Daoy (cell line): ENCODE measurements at places on chromosomes 16 and 17. TPM values are rescaled to one million over a fixed set of nuclear protein-coding genes. Genes with fewer than 3 reads are reported as not detected.
A peak's percentile ranks its signal among the peaks of the same experiment; 100 is the strongest.

Gene ANKFN1
- total RNA-seq: not detected in 2 replicates

Gene ABCC12
- total RNA-seq: not detected in 2 replicates

Gene TVP23A
- not detected in 2 replicates for total RNA-seq

Gene ARL4D
- 7.0 and 12.8 TPM in 2 replicates for total RNA-seq

Gene CD300H
- total RNA-seq: not detected in 2 replicates

Gene NLGN2
- total RNA-seq: 1.4 and 1.9 TPM in 2 replicates

Gene CNTROB
- total RNA-seq: 14.9 and 22.0 TPM in 2 replicates

Gene KRTAP1-5
- total RNA-seq: not detected in 2 replicates

GRCh38 chr16:69929480-69929879 lies 21.7 kb upstream of the CLEC18A start:
- DNase-seq: no peak

GRCh38 chr16:54431997-54432896 lies 145.7 kb upstream of the IRX3 start:
- no peak for DNase-seq

DNA sequence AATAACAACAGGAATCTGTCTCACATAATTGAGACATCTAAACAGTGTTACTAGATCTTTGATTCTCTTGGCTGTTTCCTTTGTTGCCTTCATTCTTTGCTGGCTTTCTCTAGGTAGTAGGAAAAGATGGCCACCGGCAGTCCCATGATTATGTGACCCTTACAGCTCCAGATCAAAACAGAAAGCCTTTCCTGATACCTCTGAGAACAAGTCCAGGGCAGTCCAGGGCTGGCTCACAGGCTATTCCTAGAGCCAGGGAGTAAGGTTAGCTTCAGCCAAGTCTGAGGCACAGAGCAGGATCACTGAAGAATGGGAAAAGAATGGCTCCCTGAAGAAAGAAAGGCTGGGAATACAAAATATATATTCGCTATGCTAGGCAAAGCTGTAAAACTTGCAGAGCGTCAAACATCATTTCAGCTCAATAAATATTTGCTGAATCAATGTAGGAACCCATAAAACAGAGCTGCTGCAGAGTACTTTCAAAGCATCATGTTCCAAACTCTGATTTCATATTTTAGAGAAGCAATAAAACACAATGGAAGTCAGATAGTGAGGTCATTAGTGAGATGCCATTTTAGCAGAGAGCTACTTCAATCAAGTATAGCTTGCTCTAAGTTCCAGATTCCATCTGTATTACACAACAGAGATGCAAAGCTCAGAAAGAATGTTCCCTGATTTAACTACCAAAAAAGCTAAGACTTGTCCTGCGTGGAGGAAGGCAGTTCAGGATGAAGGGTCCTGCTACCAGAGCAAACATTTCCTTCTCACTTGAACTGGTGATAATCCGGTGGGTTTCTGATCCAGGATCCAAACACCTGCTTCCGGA lies 23.4 kb downstream of the ADAT1 start:
- no peak for DNase-seq

- peak; percentile 43 for DNase-seq
Observed at GRCh38 chr17:61492759-61493526, 40.7 kb downstream of the TBX4 start.

GRCh38 chr16:90053902-90054500 lies 23.1 kb downstream of the PRDM7 start:
- DNase-seq: no peak

DNA sequence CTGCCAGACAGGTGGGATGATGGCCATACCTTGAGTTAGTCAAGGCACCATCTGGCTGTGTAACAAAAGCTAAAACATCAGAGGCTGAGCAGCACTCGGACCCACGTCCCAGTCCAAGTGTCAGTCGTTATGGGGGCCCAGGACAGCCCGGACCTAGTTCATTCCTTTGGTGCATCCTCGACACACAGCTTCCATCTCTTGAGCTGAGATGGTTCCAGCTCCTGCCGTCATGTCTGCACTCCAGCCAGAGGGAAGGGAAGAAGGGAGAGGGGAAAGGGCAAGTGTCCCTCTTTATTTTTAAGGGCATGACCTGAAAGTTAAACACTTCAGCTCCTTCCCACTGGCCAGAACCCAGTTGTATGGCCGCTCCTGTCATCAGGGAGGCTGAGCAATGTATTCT lies 218.0 kb downstream of the SEC14L1 start:
- DNase-seq: no peak

DNA sequence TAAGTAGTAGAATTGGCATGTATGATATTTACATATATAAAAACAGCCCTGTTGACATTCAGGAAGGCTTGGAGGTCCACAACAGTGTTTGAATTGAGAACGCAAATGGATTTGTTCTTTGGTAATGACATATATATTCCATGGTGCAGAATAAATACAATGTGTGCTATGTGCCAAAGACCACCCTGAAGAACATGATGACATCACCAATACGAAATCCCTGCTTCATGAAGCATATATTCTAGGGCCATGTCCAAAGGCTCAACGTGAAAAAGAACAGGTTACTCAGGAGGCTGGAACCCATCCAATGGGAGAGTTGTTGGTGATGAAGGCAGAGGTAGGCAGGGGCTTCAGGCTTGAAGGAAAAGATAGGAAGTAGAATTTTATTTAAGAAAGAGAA lies 423.9 kb upstream of the MAF start:
- no peak for DNase-seq

- DNase-seq: no peak
Observed at GRCh38 chr17:3801792-3802191, 804 bp upstream of the ITGAE start.

DNA sequence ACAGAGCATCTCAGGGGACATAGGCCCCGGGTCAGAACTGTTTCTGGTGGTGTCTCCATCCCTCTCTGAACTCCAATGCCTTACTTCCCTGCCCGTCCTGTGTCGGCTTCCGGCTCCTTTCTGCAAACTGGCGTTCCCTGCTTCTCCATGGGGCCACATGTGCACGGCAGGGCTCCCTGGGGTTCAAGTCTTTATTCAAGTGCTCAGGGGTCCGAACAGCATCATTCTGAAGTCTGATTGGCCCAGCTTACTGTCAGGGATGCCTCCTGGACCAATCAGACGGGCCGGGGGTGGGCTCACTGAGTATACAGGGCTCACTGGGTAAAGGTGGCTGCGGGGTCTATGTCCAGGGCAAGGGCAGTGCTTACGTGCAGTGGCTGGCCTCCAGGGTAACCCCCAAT lies 17.1 kb downstream of the C16orf82 start:
- no peak for DNase-seq

GRCh38 chr17:74785096-74785980 lies 9.2 kb upstream of the NAT9 start:
- DNase-seq: no peak

DNA sequence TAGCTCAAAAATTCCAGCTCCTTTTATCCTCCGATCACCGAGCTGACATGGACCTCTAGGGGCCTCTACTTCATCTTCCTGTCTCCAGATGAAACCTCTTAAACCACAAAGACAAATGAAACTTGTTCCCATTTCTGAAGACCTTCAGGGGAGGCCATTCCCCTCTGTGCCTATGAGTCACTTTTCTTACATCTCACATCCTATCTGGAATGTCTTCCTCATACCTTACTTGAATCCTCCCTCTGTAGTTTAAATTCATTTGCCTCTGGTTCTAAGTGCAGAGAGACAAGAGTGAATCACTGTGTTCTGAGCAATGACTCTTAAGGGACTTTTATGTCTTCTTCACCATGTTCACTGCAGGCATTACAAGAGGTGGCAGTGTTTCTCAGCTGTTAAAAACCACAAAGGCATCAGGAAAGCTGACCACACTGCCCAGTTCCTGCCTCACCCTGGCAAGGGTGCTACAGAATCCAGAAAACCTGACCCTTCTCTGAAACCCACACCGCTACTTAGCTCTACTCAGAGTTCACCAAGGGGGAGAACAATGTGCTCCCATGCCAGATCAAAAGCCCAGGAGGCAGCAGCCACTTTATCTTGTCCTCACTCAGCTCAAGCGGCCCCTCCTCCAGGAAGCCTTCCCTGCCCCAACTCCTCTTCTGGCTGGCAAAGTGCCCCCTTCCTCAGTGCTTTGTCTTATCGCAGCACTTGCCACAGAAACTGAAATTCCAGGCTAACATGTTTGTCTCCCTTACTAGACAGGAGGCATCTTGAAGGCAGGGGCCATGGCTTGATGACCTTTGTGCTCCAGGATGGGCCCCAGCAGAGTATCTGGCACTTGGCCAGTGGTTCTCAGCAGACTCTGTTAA lies 6.4 kb downstream of the CUEDC1 start:
- DNase-seq: peak; percentile 87

DNA sequence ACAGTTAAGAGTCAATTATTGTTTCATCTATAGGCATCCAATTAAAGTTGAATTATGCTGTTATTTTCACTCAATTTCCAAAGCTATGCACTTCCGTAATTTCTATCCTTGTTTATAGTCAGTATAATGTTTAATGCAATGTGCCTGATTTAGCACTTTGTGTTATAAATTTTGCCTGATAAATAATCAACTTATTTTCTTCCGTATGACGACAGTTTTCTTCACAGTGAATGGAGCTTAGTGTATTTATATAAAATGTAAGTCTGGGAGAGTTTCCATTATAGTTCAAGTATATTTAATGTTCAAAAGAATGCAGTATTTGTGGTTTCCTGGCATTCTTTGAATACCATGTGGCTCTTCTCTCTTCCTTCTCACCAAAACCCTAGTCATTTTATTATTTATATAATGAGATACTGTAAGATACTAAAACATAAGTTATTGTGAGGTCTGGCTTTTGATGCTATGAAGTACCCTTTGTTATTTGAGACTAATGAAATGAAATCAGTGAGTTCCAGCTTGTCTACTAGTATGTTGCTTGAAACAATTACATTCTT lies 240.6 kb downstream of the PRKCA start:
- peak; percentile 43 for DNase-seq

GRCh38 chr17:29107933-29108822 lies 65.2 kb downstream of the PIPOX start:
- DNase-seq: no peak

DNA sequence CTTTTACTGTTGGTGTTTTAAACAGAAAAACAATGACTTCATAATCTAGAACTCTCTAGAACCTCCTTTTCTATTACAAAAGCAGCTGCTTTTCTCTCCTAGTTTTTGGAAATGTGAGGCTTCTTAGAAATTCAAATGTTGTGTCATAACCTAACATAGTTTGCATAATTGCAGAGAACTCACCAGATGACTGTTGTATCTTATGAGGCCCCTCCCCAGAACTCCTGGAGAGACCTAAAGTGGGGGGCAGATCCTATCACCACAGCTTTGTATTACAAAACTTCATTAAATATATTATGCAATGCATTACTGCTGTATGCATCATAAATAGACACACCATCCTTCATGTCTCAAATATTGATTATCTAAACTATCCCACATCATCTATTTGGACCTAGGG lies 538.7 kb upstream of the HSBP1 start:
- no peak for DNase-seq

DNA sequence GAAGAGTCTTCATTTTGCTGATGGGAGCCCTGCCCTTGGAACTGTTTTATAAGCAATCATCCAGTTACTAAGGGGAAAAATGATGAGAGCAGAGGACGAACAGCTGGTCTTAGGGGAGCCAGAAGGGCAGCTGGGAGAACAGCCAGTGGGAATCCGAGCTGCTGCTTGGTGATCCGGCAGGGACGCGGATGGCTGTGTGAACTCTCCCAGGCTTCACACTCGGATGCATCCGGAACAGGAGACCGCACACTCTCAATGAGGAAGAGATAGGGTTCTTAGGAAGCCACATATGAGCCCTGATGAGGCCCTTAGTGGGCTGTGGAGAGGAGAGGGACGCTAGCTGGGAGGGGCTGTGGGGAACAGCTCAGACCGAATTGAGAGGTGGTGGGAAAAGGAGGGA lies 5.0 kb upstream of the CACNG5 start:
- no peak for DNase-seq

DNA sequence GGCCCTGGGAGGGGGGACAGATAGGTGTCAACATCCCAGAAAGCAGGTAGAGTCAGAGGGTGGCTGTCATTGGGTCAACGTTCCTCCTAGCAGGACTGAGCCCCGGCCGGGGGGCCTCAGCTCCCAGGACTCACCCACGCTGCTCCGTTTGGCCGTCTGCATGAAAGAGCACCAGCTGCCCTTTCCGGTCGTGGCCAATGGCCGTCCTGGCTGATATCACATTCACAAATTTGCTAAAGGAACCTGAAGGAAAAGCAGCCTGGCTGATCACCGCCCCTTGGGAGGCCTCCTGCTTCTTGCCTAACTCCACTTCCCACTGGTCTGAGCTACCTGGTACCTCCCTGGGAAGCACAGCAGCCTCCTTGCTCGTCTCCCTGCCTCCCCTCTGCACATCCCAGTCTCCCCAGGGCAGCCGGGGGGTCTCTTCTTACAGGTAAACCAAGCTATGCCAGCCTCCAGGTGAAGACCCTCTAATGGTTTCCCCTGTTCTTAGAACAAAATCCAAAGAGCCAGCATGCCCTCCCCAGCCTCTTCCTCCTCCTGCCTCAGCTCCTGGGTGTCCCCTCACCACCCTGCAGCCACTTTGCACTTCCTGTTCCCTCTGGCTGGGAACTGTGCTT lies 3.4 kb downstream of the NAGPA start:
- no peak for DNase-seq

- DNase-seq: no peak
Observed at GRCh38 chr17:1847191-1847590, 17.4 kb downstream of the RPA1 start.
